M059J (cell line): ENCODE measurements at places on chromosomes 13 and 19.
A peak's percentile ranks its signal among the peaks of the same experiment; 100 is the strongest.

- DNase-seq, result peak; percentile 72
These were observed 4.0 kb upstream of the GRIN3B start for GRCh38 chr19:996051-996838.

DNA sequence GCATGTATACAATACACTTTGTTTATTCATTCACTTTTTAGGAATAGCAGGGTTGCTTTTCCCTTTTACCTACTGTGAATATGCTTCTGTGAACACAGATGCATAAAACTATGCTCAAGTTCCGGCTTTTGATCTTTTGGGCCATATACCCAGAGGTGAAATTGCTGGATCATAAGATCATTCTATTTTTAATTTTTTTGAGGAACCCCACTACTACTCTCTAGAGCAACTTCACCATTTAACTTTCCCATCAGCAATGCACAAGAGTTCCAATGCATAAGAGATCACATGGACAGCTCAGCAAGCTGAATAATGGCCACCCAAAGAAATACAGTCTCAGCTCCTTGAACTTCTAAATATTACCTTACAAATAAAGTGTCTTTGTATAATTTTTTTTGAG is 17.0 kb upstream of the SIGLEC10 start:
- DNase-seq, result no peak

DNA sequence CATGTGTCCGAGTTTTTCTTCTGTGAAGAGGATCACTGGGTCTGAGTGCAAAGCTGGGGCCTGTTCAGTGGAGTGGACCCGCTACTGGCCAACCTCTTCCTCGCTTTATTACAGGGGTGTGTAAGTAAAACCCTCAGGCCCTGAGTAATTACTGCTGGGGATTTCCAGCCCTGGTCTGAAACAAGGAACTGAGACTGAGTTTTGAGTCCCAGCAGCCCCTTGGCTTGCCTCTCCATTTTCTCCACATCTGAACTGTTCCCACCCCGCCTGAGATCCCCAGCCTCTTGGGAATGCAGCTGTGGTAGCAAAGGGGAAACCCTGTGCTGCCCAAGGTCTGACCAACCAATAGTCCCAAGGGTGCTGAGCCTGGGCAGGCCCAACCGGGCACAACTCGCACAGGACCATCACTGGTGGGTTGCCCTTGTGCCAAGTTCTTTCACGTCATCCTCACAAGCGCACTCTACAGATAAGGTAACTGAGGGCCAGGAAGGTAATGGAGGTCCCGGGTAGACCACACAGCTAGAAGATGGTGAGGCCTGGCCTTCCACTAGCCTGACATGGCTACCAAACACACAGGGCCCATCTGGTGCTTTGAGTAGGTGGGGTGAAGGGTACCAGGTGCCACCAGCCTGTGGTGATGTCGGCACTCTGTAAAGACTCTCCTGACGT is 13.7 kb upstream of the SLC35E1 start:
- DNase-seq, result peak; percentile 38

- no peak for DNase-seq
These were observed 9.9 kb upstream of the KPNA3 start for GRCh38 chr13:49802426-49802825.

- DNase-seq, result no peak
These were observed at the start of gene ATXN8OS for GRCh38 chr13:70107498-70108281. Gene ATXN8OS (plus strand): TSS chr13:70107826.

GRCh38 chr13:51912091-51912490 is 50.3 kb downstream of the CCDC70 start:
- peak; percentile 8 for DNase-seq

DNA sequence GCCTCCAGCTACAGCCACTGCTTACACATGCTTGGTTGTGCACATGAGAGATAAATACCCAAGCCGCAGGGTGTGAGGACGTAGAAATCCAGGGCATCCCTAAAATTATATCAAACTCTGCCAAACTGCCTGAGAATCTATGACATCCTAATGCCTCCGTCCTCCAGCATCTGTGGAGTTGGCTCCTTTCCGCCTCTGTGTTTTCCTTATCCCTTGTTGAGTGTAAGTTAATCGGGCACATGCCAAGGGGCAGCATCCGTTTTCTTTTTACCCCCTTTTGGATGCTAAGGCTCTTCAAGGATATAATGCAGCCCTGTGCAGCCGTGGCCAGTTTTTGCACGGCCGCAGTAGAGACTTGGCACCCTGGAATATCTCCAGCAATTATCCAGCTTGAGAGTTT is 66.5 kb downstream of the COL4A2 start:
- no peak for DNase-seq

- peak; percentile 41 for DNase-seq
These were observed 121.9 kb upstream of the GJB6 start for GRCh38 chr13:20353973-20354372.

GRCh38 chr13:52454459-52454819 is 839 bp upstream of the CKAP2 start:
- peak; percentile 46 for DNase-seq

- peak; percentile 22 for DNase-seq
These were observed 41.9 kb upstream of the PSG2 start for GRCh38 chr19:43124360-43124759.

DNA sequence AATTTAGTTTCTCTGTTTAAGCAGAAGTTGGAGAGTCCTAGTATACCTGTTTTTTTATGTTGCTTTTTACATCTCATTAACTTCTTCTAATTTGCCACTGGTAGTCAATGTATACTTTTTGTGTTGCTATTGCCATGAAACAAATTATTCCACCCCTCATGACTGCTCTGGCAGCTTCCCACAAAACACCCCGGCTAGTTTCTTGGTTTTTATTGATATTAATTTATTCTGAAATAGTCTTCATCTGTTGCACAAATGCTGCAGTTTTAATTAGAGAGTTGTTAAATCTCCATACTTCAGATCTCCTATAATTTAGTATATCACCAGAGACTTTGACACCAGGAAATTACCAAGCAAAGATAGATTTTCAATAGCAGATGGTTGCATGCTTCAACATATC is 1159.3 kb upstream of the PRR20A start:
- no peak for DNase-seq

GRCh38 chr13:57704031-57704430 is 72.5 kb downstream of the PCDH17 start:
- no peak for DNase-seq

DNA sequence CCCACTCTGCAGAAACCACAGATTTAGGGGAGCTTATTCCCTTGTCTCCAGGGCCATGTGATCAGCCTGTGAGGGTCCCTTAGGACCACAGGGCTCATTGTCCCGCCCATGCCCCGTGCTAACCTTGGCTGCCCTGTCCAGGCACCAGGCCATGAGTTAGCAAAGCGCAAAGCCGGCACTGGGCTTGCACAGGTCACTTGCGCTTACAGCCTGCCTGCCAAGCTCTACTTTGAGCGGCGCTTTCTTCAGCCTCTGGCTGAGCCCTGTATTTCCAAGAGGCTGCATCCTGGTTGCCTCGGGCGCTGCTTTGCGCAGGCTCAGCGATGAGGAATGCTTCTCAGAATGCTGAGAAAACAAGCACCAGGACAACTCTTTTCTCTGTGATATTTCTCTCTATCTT is 188.0 kb downstream of the TDRD3 start:
- peak; percentile 2 for DNase-seq

GRCh38 chr19:8261881-8262280 is 46.3 kb downstream of the CD320 start:
- DNase-seq, result no peak

- DNase-seq, result no peak
These were observed 23.6 kb downstream of the DOCK9 start for GRCh38 chr13:98954313-98954712.

DNA sequence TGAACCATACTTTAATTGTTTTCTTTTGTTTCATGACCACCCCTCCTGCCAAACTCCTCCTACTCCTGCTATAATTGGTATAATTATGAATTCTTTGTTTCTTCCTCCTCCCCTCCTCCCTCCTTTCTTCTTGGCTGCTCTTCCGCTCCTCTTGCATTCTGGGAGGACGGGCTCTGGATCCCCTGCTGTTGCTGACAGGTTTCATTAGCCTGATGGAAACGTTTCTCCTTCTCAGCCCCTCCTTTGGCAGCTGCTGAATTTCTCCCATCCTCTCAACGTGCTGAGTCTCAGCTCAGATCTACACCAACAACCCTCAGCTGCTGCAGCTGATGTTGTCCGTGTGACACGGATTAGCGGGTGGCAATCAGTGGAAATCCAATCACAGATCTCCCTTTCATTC is 97.1 kb upstream of the UBAC2 start:
- DNase-seq, result no peak

GRCh38 chr19:18701250-18701608 is 17.7 kb downstream of the CRTC1 start:
- no peak for DNase-seq

GRCh38 chr13:111131611-111132010 is 16.5 kb downstream of the ARHGEF7 start:
- DNase-seq, result no peak

DNA sequence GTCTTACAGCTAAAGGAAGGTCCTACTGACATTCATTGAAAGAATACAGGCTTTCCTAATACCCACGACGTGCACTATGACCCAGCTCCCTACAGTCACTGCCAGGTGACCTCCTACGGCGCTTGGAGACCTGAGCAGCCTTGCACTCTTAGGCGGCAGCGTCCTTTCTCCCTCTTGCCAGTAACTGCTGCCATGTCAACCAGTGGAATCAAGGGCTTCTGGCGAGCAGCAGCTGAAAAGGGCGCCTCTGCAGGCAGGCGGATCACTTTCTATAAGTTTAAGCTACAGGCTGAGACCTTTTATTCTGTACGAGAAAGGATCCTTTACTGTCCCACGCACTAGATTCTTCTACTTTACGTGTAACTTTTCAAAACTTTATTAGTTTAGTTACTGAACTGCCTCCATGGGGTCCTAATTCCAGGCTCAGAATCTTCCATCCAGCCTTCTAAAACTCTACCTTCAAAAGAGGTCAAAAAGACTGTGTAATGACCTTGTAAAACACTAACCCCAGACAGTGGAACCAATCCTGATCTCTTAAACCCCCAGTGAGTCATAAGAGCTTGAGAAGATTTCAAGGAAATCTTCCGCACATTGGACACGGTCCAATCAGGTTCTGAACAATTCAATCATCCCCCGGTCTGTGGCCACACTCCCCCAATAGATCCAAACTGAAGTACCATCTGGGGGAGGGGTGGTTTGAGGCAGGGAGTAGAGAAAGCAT is 1.9 kb downstream of the KCTD12 start:
- peak; percentile 58 for DNase-seq

DNA sequence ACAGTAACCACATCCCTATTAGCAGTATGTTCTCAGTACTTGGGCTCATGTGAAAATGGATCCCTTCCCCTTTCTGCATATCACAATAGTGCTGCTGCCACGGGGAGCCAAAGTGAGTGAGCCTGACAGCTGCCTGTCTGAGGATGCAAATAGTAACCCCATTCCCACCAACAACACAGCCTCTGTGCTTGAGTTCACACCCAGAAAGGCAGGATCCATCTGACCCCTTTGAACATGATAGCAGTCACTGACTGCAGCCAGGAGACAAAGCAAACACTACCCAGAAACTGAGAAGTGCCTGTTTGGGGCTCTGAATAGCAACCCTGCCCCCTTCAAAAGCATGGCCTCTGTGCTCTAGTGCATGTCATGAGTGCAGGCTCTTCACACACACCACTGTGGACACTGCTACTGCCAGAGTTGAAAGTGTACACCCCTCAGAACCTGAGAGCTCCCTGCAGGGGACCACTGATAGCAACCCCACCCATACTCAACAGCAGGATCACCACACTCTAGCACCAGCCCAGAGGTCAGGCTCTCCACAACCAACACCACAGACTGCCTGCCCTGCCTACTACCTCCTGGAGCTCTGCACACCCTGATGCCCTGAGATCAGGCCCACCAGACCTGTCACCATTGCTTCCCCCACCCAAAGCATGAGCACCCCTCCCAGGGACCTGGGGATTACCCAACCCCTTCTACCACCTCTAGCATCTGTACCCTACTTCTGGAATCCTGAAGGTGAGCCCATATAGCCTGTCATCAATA is 1563.5 kb upstream of the PRR20A start:
- no peak for DNase-seq

- DNase-seq, result no peak
These were observed 34.3 kb downstream of the BTBD2 start for GRCh38 chr19:1981253-1981652.

DNA sequence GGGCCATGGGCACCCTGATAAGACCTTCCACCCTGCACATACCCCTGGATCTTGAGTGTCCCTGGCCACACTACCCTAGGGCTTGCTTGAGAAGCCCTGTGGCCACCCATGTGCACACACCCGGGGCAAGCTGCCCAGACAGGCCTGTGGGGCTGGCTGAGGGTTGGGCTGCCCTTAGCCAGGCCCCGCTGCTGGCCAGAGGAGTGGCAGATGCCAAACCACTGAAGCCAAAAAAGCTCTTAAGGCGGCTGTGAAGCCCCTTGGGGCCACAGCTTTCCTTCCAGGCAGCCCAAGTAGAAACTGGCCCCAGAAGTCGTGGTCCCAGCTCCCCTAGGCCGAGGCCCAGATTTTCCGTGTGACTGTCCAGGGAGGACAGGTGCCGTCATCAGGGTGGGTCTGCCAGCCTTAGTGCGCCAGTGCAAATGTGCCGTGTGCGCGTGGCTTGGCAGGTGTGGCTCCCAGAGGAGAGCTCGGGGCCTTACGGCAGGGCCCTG is 14.8 kb downstream of the CEBPG start:
- no peak for DNase-seq

- DNase-seq, result peak; percentile 83
These were observed 24.6 kb upstream of the IGSF23 start for GRCh38 chr19:44588771-44589112.

- DNase-seq, result peak; percentile 79
These were observed 134.1 kb downstream of the LACC1 start for GRCh38 chr13:44013758-44014291.

- DNase-seq, result no peak
These were observed 314.8 kb downstream of the PCDH17 start for GRCh38 chr13:57946361-57946760.

GRCh38 chr19:42538841-42539709 is 10.8 kb upstream of the CEACAM1 start:
- DNase-seq, result no peak

- no peak for DNase-seq
These were observed 144.2 kb upstream of the VSTM2B start for GRCh38 chr19:29381353-29382203.

DNA sequence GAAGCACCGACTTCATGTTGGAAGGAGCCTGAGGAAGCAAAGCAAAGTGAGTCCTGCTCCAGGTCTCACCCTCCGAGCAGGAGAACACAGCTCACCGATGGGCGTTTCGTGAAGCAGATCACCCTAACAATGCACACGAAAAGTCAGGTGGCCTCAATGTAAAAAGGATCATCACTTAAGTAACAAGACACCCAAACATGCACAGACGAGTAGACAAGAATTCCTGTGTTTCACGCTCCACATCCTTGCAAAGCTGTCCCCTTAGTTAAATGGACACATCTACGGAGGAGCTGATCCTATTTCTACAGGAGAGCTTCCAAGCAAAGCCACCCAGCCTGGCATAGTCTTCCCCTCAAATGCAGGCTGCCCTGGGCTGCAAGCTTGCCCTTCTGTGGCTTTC is 66.2 kb downstream of the SLC15A1 start:
- no peak for DNase-seq

DNA sequence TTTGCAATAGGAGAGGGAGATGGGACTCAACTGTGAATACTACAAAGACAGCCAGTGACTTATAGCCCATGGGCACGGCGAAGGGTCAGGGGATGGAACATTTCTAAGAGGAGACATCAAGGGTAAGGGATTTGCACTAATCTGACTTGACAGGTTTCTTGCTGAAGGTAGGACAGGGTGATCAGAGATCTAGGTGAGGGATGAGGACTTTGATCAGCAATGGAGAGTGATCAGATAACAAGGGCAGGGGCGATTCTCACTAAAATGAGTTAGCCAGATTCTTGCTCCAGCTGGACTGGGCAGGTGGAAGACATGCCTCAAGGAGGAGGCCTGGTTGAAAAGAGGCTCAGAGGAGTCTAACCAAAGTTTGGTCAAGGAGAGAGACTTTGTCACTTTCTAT is 209.2 kb downstream of the SLC7A1 start:
- no peak for DNase-seq

- peak; percentile 77 for DNase-seq
These were observed 22.0 kb downstream of the ITGBL1 start for GRCh38 chr13:101474419-101474957.
